ENCODE measurements at places on chromosomes 7 and 10.

DNA sequence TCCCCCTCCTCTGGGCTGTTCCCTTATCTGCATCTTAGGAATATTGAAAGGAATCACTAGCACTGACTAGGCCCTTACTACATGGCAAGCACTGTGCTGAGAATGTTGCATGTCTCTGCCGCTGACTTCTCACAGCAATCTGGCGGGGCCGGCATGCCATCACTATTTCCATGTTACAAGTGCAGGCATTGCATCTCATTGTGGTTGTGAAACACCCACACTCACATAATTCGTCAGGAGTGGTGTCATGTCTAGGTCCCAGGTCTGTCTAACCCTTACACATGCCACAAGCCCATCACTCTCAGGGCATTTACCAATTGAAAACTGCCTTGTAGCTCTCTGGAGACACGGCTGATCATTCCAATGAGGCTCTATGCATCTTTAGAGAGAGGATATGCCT lies 8.5 kb upstream of the IL2RA start:
- DNase-seq: no peak

DNA sequence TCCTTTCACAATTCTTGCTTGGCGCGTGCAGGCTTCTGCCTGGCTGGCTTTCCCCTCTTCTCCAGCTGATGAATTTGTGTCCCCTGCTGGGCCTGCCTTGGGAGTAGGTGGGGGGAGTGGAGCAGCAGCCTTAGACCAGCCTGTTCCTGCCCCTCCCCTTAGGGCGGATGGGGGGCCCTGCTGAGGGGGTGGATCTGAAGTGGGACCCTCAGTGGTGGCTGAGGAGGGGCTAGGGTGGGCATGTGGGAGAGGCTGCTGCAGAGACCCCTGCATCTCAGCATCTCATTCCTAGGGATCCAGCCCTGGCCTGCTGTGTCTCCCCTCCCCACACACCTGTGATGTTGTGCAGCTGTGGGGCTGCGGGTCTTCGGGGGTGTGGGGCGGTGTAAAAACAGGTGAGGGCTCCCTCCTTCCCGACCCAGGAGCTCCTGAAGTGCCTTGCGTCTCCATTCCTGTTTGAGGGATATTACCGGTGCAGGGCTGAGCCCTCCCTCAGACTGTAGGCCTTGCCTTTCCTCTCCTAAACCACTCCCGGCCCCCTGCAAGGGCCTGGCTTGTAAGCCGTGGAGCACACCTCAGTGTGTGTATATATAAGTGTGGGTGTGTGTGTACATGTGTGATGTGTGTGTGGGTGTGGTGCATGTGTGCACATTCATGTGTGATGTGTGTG lies 24.7 kb downstream of the ADCYAP1R1 start:
- no peak for DNase-seq

GRCh38 chr10:3825244-3825643 lies 40.2 kb upstream of the KLF6 start:
- no peak for DNase-seq

DNA sequence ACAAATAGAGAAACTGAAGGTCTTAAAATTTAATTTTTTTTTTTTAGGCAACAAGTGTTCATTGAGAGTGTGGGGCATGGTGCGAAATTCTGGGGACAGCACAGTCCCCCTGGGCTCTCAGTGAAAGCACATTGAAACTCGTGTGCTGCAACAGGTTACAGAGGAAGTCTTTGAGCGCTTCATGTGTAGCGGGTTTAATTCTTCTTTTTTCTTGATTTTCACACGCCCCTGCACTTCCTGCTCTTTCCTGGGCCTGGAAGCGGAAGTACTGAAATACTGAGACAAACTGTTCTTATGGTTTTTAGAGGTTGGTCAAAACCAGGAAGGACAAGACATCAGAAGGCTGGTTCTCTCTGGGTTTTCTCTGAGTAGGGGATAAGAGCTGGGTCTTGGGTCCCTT lies 203.5 kb downstream of the PTEN start:
- DNase-seq: no peak

- no peak for DNase-seq
Observed at GRCh38 chr7:64614812-64615211, 51.1 kb upstream of the ZNF107 start.

GRCh38 chr7:7970531-7971307 lies 2.1 kb downstream of the GLCCI1 start:
- DNase-seq: no peak

- peak; percentile 80 for DNase-seq
Observed at GRCh38 chr10:95601116-95601719, 40.0 kb upstream of the SORBS1 start.

GRCh38 chr7:28984631-28985030 lies 26.5 kb upstream of the TRIL start:
- peak; percentile 71 for DNase-seq

DNA sequence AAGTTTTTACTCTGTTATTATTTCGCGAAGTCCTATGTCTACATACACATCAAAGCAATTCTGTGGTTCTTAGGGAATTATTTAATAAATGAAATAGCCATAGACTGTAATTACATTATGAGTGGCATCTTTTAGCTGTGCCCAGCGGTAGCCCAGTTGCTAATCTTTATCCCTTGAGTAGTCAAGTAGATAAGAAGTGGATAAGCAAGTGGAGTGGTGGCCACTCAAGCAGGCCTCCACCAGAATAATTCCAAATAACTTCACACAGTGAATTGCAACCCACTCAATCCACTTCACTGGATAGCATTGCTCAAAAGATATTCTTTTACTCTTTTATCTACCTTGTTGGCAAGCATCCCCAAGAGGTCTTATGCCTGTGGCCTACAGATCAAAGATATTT lies 349.7 kb downstream of the AUTS2 start:
- no peak for DNase-seq

DNA sequence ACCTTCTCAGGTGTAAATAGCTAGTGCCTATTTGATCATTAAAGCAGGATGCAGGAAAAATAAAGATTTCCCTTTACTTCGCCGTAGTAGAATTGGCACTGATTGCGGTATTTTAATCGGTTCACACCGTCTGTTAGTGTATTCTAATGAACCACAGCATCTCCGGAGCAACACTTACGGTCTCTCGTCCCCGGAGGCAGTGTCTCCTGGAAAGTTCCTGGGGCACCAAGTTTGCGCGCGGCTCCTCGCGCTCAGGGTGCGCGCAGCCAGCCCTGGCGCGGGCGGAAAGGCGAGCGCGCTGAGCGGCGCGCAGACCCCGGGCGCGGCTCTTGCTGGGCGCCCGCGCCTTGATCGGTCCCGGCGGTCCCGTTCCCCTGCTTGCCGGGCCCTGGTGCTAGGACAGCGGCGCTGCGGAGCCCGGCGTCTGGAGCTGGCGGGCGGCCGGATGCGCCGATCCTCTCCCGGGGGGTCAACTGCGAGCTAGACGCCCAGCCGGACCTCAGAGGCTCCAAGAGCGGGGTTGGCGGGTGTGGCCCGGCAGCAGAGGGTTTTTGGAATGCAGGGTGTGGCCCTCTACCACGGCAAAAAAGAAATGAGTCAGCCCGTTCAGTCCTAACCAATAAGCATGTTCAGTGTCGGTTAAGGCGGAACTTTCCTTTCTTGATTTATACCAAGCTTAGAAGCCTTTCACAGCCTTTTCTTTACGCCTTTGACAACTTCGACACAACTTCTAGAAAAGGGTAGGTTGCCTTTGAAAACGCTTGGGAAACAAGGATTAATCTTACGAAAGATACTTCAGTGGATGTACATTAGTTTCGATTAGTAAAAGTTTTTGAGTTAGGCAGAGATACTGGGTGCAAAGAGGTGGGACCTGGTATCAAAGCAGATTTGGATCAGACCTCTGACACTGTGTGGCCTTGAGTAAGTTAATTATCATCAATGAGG lies 166.8 kb upstream of the ASAH2 start:
- peak; percentile 88 for DNase-seq

- no peak for DNase-seq
Observed at GRCh38 chr7:84177758-84178412, 16.7 kb downstream of the SEMA3A start.

GRCh38 chr7:129616530-129616929 lies 5.0 kb downstream of the NRF1 start:
- no peak for DNase-seq

DNA sequence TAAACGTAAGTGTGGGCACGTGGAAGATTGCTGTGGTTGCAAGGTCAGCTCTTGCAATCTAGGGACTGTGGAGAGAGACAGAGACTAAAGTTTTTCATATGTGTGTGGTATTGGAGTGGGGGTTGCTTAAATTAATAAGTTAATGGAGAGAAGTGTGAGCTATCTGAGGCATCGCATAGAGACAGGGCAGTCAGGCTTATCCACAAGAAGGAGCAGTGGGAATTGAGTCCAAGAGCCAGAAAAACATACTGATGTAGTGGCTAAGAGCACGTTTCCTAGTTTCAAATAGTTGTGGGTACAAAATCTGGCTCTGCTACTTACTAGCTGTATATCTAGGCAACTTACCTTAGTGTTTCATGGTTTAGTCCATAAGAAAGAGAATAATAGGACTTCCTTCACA lies 65.8 kb downstream of the SORCS3 start:
- no peak for DNase-seq
